Right ventricle myocardium inferior (tissue), 1 donor: ENCODE measurements at places on chromosomes 7 and 10.

DNA sequence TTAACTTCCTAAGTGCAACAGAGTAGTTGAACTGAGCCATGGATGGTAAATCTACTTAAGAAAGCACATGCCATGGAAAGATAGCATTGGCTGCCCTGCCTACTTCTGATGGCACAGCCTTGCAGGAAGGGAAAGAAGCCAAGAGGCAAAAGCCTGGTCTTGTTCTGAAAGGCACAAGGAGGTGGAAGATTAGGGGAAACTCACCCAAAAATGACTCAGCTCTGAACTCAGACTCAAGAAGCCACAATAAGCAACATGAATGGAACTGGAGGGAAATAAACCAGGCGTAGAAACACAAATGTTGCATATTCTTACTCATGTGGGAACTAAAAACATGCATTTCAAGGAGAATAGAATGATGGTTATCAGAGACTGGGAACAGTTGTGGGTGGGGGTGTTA lies 20.8 kb upstream of the ALOX5 start:
- no peak for DNase-seq

DNA sequence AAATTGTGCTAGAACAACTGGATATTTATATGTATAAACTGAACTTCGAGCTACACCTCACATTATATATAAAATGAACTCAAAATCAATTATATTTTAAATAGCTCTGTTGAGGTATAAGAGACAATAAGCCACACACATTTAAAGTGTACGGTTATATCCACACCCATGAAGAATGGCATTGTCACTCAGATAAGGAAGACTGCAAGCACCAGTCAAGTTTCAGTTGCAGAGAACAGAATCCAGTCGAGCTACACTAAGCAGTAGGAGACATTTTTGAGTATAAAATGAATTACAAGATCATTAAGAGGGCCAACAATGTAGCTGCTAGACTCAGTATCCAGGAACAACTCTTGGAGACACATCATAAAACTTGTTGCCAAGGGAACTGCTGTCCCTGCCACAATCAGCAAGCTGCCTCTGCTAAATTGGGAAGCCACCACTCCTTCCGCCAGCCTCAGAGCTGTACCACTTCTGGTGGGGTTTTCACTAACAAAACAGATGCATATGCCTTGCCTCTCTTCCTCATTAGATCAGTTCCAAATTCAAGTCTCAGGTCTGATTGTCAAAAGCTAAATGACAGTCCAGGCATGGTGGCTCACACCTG lies 19.6 kb upstream of the GPNMB start:
- no peak for DNase-seq

- DNase-seq: no peak
These were observed 478.5 kb downstream of the KIF20B start for GRCh38 chr10:90179696-90180407.

DNA sequence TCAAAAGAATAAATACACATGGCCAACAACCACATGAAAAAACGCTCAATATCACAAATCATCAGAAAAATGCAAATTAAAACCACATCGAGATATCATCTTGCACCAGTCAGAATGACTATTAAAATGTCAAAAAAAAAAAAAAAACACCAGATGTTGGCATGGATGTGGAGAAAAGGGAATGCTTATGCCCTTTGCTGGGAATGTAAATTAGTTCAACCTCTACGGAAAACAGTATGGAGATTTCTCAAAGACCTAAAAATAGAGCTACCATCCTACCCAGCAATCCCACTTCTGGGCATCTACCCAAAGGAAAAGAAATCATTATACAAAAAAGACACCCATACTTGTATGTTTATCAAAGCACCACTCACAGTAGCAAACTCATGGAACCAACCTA lies 45.0 kb upstream of the DIP2C start:
- DNase-seq: no peak

DNA sequence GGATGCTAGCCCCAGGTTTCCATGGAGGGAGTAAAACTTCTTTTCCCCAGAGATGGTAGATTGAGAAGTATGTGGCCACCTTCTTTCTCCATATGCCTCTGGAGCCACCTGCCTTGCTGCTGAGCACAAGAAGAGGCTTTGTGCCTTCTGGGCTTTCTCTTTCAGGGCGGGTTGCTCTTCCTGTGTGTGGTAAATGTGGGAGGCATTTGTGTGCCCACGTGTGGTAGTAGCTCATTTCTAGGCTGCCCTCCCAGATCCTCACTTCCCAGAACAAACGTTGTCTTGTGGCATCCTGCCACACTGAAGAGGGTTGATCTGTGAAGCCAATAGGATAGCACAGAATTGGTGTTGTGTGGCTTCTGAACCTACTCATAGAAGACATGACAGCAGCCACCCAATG lies 342.0 kb upstream of the PODXL start:
- DNase-seq: no peak

DNA sequence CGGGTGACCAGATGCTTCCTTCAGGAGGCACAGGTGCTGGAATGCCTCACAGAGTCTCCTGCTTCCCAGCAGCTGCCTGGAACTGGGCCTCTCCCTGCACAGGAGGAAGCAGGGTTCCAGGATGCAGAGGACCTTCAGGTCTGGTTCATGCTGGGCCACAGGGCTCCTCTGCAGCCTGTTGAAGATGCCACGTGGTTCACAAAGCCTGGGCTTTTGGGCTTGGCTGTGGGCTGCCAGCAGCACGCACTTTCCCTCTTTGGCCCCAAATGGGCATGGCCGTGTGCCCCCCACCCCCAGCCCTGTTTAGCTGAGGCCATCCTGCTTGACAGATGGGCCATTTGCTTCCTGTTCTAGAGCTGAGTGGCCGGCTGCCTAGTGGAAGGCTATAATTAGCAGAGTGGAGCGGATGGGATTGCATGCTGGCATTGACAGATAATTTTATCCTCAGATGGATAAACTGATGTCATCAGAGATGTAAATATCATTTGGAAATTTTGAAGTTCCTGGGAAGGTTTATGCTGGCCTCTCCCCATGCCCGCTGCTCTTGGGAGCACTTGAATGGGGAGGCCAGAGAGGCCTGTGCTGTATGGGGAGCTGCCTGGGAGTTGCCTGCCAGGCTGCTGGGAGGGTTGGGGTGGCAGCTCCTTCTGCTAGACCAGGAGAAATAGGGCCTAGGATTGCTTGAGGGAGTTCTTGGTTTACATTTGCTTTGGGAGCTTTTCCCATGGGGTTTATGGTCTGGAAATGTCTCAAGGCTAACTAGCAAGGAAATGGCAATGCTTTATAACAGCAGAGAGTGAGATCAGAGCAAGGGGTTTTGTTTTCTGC lies 28.2 kb downstream of the TSPAN15 start:
- peak; percentile 75 for DNase-seq

DNA sequence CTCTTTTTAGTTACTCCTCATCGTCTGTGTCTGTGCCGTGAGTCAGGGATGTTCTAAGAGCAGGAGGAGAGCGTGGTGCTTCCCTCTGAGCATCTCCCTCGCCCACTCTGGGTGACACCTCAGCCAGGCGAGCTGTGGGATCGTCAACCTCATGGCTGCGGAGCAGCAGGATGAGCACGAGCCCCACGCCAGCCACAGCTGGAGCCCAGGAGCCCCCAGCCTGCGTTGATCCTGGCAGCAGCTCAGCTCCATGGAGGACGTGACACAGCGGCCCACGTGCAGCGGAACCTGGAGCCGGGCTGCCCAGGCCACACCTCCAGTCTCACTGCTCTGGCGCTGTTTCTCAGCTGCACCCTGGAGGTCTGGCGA lies 512.0 kb downstream of the PTPRN2 start:
- no peak for DNase-seq

DNA sequence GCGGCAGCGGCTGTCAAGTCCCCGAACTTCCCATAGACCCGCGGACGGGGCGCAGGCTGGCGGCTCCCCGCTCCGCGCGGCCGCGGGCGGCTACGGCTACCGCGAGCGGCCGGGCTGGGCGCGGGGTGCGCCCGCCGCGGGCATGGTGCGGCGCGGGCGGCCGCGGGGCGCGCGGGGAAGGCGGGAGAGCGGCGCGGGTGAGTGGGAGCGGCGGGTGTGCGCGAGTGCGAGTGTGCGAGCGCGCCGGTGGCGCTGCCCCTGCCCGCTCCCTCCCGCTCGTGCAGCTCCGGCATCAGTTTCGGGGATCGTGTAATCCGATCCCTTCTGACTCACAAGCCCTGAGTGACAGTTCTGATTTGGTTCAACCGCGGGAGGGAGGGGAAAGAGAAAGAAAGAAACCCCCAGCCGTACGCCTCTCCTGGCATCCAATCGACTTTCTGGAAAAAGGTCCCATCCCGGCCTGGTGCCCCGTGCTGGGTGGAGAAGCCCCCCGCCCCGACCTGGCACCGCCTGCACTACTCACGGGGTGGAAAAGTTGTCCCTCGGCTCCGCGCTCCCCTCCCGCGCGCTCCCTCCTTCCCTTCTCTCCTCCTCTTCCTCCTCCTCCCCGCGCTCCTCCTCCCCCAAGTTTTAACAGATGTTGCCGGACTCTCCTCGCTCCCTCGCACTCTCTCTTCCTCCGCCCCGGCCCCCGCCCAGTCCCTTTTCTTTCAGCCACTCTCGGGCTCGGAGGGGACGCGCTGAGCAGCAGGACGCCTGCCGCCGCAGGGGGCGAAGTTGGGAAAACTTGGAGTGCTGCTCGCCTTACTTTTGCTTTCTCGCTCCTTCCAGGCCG lies at the start of gene GLI3:
TSS of gene GLI3 (minus strand) at position 234 of the 835 bp plus-strand sequence. CDS start 13,956 bp downstream, outside the sequence.
- DNase-seq: peak; percentile 89

DNA sequence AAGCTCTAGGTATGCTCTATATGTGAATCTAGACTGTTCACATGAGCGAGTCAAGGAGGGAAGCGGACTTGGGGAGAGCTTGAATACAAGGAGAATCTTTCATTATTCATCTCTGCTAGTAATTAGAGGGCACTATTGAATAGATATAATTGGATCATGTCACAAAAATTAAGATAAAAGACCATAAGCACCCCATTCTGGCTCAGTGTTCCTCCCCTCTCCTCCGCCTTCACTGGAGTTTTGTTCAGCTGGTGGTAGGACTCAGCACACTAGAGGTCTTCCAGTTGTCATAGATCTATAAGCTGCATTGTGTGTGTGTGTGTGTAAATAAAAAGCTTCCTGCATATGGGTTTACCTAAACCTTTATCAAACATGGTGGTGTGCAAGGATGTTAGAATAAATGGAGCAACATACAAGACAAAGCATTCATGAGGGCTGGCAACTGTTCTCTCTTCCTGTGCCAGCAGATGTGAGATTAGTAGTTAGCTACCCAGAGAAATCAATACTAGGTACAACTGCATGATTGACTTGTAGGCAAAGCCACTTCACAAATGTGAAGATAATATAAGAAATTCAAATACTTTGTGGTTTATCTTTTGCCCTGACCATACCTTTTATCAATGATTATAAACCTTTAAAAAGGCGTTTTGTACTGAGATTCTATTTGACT lies 142.6 kb downstream of the CREB5 start:
- DNase-seq: no peak

GRCh38 chr10:90087197-90088023 lies 386.0 kb downstream of the KIF20B start:
- no peak for DNase-seq

DNA sequence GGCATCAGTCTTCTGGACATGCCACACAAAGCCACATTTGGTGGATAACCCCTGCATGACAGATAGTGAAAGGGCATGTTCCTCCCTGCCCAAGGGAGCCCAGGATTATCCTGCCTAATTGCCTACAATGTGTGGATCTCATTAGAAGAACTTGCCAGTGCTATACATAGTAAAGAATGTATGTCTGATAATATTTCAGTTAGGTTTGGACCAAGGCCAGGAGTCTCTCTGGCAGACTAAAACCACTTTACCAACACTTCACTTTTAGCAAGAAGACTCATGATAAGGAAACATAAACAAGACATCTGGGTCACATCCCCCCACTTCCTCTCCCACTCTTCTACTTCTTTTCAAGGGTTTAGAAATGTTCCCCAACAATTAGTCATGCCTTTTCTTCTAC lies 196.7 kb downstream of the MTERF1 start:
- no peak for DNase-seq

- DNase-seq: no peak
These were observed 166.1 kb downstream of the GRK5 start for GRCh38 chr10:119373294-119374102.

DNA sequence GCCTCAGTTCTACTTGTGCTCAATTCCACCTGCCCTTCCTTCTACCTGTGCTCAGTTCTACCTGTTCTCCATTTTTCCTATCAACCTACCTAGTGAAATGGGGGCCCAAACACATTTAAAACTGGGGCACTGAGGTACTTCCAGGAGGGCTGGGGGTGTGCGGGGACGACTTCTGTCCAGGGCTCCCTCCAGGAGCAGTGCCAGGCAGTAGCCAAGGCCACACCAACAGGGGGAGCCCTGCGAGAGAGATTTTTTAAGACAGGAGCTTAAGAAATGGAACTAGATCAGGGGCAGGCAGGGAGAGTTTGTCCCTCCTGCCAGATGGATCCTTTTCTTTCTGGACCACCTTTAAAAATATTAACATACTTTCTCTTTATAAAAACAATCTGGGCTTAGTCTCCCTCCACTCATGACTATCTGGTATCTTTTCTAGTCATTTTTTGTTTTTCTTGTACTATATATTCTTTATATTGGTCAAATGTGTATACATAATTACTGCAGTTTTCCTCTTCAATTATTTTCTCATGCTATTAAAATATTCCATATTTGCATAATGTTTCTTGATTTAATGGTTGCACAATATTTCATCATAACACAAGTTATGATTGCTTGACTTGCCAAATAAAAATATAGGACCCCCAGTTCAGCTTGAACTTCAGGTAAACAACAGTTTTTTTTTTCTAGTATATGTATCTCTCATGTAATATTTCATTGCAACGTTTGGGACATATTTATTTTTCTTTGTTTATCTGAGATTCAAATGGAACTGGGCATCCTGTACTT lies 47.3 kb upstream of the INSYN2A start:
- DNase-seq: no peak

DNA sequence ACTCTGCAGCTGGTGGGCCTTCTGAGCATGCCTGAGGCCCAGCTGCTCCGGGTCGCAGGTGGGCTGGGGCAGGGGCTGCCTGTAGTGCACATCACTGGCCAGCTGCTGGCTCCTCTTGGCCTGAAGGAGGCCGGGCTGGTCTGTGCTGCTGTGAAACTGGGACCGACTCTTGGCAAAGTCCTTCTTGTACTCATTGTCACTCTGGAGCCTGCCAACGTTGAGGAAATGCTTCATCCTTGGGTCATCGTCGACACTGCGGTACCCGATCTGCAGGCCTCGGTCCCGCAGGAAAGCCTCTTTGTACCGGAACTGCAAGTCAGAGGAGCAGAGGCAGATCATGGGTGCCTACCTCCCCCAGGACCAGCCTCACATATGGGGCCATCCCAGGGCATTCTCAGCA lies 37.7 kb downstream of the HABP2 start:
- DNase-seq: no peak

GRCh38 chr10:11499425-11500071 lies 111.9 kb downstream of the USP6NL start:
- no peak for DNase-seq

DNA sequence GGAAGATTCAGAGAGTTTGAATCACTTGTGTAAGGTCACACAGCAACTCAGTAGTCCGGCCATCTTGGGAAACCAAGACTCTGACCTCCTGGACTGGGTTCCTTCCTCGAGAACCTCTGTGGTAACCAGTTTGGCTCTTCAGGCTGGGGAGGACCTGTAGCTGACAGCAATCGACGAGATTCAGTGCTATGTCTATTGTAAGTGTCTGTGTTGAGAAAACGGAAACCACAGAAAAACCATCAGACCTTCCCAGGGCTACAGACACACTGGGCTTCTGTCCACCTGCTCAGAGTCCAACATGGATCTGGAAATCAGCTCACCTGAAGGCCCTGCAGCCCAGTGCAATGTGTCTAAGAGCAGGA lies 403.7 kb downstream of the RPS24 start:
- DNase-seq: no peak

- DNase-seq: peak; percentile 27
These were observed 278.9 kb downstream of the GRID1 start for GRCh38 chr10:86087716-86088115.

- DNase-seq: peak; percentile 82
These were observed 80.4 kb upstream of the CALN1 start for GRCh38 chr7:72492461-72493065.
